NCI-H510A treated with DMSO at 0.1 percent for 48 hours (cell line): ENCODE measurements at places on chromosomes 5 and 9.

DNA sequence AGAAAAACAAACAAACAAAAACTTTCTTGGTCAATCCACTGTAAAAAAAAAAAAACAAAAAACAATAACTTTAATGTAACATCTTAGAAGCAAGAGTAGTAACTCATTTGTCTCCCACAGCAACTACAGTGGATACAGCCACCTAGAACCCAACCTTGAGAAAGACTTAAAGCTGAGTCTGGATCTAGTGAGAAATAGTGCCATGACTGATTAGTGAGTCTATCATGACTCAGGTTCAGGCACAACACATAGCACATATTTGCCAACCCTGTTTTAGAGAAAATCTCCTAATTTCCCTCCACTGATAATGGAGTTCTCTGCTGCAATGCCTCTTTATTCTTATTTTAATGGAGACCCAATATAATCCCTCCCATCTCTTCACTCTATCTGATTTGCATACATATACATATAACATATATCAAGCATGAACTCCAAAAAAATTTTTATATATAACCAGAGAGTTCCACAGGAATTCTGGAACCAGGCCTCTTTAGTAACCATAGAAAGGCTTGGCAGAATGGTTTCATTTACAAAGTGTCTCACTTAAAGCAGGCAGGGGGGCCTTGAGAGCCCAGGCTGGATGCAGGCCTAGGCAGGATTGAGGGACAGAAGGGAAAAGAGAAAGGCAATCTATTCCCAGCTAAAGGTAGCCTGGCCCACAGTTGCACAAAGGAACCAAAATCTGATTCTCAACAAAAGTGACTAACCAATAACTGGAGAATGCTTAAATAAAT is 11.9 kb upstream of the NR4A3 start:
- no peak for DNase-seq

- no peak for DNase-seq
Measured at GRCh38 chr9:114694719-114695269, 12.8 kb upstream of the TEX48 start.

DNA sequence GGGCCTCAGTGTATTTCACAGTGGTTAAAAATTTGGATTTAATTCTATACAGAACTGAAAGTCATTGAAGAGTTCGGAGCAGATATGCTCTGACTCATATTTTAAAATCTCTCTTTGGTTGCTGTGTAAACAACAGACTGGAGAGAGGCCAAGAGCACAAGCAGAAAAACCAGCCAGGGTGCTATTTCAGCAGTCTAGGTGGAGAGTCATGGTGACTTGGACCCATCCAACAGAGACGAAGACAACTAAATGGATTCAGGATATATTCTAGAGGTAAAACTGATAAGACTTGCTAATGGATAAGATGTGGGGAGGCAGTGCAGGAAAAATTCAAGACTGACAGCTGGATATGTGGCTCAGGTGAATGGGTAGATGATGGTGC is 168.9 kb downstream of the MAPKAP1 start:
- peak; percentile 89 for DNase-seq

DNA sequence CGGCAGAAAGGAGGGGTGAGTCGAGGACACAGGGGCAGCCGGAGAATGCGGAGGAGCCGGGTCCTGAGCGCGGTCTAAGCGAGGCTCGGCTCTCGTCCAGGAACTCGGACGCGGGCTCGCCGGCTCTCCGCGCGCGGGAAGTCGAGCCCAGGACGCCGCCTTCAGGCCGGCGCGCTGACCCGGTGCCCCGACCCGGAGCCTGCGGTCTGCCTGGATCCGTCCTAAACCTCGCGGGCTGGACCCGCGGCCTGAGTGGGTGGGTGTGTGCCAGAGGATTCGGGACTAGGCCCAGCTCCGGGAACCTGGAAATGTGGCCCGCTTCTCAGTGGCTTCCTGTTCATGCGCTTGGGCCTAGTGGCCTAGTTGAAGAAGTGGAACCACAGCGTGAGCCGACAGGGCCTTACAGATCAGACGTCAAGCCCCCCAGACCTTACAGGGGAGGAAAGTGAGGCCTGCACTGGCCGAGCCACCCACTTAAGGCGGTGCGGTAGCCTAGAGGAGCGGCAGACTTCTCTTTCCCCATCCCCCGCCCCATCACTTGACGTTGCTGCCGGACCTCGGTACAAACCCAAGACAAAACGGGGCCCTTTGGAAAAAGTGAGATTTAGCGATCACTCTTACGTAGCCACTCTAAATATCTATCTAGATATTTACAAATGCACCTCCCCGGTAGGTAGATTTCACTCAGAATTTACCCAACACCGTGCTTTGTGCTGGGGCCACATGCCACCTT is 1.2 kb downstream of the CDKN2B-AS1 start:
- DNase-seq, result peak; percentile 14

GRCh38 chr5:15914638-15915037 is 265.0 kb downstream of the MARCHF11 start:
- no peak for DNase-seq

GRCh38 chr9:124238546-124239140 is 19.1 kb upstream of the NEK6 start:
- DNase-seq, result no peak
